ENCODE measurements at places on chromosomes 13 and 19.

DNA sequence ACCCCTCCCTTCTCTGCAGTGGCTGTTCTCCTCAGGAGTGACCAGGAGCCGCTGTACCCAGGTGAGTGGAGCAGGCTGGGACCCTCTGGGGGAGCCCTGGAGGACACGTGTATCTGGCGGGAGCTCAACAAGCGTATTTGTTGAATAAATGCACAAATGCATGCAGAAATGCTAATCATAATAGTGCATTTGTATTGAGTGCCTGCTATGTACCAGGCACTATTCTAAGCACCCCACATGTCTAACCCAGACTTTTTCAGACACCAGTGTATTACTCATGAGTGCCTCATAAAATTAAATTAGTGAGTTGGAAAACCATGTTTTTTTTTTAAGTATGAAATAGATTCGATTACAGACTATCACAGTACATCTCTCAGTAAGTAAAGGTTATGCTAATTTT lies 7.9 kb downstream of the HPN start:
- DNase-seq, result no peak

GRCh38 chr13:28282451-28282850 lies 144.1 kb downstream of the PAN3 start:
- no peak for DNase-seq

GRCh38 chr13:36454987-36455386 lies 22.7 kb downstream of the CCNA1 start:
- DNase-seq, result no peak

DNA sequence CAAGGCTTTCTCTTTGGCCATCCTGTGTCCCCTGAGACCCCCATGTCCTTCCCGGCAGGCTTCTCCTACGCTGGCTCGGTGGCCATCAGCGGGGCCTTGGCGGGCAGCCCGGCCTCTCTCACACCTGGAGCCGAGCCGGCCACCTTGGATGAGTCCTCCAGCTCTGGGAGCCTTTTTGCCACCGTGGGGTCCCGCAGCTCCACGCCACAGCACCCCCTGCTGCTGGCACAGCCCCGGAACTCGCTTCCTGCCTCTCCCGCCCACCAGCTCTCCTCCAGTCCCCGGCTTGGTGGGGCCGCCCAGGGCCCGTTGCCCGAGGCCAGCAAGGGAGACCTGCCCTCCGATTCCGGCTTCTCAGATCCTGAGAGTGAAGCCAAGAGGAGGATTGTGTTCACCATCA lies 14.2 kb downstream of the PLEKHJ1 start:
- DNase-seq, result no peak

Data from urinary bladder (tissue), 4 donors.